Fibroblast of skin of left biceps (primary cell): ENCODE measurements at places on chromosomes 6 and 20.

GRCh38 chr6:41646026-41646795, 7.9 kb downstream of the MDFI start:
- DNase-seq, result no peak

DNA sequence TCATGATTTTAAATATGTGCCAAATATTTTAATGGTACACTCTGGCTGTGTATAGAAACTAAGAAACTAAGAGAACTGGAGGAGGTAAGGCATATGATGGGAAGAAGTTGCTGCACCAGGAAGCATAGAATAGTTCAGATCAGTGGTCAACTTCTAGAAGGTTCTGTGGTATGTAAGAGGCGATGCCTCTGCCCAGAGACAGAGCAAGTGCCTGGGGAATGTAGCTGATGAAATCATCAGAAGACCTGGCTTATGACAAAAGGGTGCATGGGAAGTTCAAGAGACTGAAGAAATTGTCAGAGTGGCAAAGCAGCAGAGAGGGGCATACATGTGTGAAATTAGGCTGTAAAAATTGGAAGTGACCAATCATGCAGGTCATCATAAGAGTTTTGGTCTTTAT, 580.8 kb downstream of the BMP2 start:
- DNase-seq, result no peak

- DNase-seq, result no peak
These were observed 83.6 kb upstream of the CHD6 start for GRCh38 chr20:41701588-41702348.

GRCh38 chr6:130070792-130071191, 52.4 kb downstream of the L3MBTL3 start:
- DNase-seq, result no peak

DNA sequence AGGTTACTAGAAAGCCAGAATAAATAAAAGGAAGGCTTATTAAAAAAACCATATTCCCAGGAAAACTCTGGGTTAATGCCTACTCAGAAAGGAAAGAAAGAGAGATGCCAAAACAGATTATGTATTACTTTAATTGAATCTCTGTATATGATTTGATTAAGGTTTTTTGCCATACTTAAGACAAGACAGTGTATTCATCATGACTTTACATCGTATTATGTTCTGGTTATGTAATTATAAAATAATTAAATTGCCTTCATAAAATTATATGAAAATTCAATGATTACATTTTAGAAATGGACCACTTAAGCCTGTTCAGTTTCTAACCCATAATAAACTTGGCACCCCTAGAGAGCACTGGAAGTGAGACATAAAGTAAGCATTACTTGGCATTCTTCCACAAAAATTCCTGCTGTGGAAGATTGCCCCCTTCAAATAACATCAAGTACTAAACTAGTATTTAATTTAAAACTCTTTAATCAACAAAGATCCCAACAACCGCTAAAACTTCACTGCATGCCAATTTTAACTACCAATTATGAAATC, 20.8 kb upstream of the IBTK start:
- DNase-seq, result no peak

DNA sequence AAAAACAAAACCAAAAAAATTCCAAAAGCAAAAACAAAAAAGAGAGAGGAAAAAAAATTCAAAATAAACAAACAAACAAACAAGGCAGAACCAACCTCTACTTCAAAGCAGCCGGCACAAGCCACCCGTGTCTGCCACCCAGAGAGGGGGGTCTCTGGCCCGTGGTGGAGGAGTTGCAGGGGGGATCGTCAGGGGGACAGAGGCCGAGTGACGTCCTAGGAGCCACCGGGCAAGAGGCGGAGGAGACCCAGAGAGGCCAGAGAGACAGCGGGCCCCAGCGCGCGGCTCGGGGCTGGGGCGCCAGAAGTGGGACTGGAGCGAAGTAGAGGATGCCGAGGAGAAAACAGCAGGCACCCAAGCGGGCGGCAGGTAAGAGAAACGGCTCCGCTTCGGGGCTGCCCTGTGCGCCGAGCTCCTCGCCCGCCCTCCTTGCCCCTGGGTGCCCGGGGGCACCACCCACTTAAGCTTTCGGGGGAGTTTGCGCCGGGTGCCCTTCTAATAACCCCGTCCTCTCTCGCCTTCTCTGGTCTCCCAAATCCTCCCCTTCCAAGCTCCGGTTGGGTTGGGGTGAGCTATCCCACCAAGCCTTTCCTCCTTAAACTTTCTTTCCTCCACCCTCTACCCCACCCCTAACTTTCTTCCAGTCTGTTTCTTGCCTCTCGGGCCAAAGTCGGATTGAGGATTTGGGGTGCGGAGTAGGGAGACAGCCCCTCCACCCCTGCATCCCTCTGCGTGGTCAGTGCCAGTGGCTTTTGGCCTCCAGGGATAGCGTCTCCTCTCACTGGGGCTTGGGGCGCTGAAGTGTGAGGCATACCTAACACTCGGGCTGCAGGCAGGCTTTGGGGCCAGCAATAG, 1.0 kb downstream of the TSHZ2 start:
- no peak for DNase-seq

DNA sequence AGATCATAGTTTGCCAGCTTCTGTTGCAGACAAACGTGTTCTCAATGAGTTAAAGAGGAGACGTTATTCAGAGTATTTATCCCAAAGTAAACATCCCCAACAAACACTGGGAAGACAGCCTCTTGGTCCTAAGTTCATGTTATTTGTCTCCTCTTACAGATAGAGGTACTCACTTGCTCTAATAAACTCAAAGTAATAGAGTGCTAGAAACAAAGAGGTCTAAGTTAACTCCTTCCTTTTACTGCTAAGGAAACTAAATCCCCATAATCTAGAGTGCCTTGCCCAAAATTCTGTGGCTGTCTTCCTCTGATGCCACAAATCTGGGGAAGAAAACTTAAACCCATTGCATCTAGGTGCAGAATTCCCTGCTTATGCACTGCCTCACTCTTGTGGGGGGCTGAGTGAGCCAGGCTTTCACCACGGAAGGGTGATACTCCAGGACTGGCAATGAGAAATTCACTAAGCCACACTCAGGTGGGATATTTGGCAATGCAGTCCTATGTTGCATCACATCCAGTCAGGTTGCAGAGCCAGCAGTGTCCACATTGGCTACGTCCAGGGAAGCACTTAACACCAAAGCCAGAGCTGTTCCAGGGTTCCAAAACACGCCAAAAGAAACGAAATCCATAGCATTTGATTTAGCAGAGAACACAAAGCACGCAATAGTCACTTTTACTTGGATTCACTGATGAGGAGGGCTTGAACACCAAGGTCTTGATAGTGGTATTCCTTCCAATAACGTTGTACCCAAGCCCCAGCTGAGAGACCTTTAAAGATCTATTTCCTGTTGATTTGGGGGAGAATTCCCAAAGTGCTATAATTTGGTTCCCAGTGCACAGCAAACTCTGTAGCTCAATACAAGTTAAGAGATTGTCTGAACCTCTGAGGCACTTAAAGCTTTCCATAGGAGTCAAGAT, 81.0 kb upstream of the FOXQ1 start:
- DNase-seq, result no peak

DNA sequence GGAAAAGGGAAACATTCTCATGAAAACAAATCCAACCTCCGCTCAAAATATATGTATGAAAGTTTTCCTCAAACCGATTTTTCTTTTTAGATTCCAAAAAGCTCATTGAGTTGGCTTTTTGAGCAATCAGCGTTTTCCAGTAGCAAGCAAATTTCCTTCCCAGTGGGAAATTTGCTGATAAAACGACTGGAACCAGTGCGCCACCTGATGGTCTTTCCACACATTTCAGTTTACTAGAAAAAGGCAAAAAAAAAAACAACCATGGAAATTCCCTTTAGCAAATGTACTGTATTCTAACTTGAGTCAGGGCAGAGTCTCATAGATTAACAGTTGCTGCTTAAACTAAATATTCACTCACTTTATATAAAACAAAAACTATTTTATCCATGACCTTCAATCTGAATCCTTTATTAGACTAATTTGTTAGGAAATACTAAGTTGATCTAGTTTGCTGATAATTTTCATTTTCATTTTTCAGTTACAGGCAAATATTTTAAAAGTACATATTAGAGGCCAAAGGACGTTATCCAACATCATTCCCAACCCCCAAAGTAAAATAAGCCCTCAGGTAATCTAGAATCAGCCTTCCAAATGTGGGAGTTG, 271.5 kb downstream of the FOXA2 start:
- DNase-seq, result no peak

DNA sequence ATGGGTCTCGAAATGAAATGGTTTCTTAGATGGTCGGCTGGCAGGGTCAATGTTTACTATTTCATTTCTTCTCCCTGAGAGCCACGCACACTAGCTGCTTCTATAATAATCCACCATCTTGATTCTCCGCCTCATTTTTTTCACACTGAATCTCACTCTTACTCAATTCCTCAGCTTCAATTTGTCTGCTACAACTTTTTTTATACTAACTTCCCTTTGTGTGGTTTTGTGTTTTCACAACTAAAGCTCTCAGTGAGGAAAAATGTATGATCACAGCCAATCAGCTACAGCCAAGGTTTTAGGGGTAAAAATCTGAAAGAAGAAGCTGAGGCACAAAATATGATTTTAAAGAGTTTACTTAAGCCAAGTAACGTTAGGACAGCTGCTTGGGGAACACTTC, 1309.4 kb downstream of the EPHA7 start:
- DNase-seq, result no peak

DNA sequence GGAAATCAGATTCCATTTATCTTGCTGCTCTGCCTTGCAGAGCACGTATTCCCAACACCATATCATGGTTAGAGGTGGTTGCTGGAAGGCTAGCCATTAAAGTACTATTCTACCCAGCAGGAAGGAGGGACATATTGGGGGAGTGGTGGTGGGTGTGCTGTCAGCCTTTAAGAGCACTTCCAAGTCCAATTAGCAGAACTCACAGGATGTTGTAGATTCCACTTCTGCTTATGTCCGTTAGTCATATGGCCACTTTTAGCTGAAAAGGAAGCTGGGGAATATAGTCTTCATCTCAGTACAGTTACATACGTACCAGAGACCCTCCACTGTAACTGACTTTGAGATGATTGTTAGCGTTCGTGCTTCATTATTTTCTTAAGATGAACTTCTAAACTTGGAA, 94.4 kb downstream of the SAMD3 start:
- no peak for DNase-seq

GRCh38 chr20:3222635-3223600, 13.6 kb downstream of the ITPA start:
- DNase-seq, result no peak

DNA sequence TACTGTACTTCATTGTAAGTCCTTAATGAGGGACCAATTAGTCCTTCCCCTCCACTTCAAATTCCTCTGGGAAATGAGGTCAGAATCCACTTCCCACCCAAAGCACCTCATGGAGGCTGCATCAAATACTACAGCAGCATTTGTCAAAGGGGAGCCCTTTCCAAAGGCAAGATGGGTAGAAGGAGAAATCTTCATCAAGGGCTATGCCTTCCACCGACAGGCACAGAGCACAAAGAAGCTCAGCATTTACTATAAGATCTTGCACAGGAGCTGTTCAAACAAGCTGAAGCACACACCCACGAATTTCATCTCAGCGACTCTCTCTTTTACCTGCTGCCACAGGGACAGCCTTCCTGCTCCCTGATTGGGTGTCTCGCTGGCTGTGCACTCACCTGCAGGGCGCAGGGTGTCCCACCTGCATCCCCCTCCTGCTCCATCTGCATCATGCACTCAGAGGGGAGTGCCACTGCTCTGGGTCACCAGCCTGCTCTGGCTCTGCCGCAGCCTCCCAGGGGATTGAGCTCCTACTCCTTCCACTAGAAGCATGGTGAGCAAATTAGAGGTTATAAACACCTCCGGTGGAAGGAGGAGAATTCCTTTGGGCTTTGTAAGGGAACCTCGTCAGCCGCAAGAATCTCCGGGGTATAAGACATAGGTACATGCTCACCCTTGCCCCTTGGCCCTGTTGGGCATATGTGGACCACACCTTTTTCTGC, 164.5 kb downstream of the ATXN1 start:
- DNase-seq, result no peak

DNA sequence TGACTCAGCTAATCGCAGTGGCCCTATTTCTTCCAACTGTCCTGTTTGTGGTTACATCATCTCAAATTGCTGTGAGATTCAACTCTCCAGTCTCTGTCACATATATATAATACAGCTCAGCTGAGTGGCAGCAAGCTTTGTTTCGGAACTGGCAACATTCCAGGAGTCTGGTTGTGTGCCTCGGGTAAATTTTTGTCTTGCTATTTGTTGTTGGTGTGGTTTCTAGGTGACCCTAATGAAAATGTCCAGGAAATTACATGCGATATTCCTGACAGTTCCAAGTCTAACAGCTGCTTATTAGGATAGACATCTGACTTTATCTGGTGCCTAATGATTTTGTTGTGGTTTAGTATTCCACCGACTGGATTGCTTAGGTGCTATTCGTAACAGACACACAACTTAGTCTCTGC, 581.8 kb downstream of the CD109 start:
- no peak for DNase-seq

- DNase-seq, result no peak
These were observed 3.8 kb downstream of the MTCL3 start for GRCh38 chr6:127515234-127515793.
